ENCODE measurements at places on chromosomes 1 and 21.
A peak's percentile ranks its signal among the peaks of the same experiment; 100 is the strongest.

- DNase-seq = no peak
Measured at GRCh38 chr1:72724951-72725861, 442.9 kb upstream of the NEGR1 start.

- no peak for DNase-seq
Measured at GRCh38 chr1:70202173-70202758, 3.1 kb downstream of the LRRC40 start.

- DNase-seq = no peak
Measured at GRCh38 chr1:235888119-235888643, 21.5 kb upstream of the LYST start.

DNA sequence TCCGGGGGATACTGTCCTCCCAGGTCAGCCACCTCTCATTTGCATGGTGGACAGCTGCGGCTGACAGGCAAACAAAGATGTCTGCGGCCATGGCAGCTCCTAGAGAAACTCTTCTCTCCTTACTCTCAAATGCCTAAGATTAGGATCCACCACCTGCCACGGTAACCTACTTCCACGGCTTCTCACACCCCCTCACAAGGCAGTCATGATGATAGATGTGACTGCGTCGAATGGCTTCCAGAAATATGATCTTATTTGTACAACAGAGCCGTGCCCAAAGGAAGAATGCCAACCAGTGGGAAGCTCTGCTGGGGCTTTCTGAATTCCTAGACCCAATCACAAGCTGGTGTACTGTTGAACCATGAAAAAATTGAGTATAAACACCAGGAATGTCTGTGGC lies 73.4 kb downstream of the BACE2 start:
- DNase-seq = peak; percentile 33

DNA sequence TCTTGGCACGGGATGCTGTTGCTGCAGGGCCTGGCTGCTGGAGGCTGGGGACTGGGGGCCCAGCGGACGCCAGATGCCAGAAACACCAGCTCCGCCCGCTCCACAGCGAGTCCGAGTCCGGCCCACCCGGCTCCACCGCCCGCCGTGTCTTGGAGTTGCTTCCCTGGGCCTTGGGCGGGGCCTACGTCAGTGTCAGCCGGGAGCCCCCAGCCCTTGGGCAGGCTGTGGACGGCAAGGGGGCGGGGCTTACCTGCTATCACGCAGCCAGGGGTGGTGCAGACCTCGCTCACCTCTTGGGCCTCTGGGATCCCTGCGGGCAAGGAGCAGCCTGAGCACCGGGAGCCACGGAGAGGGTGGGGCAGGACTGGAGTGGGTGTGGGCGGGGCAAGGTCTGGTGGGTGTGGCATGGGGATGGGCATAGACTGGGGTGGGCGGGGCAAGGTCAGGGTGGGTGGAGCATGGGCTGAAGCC lies 21.8 kb downstream of the MMEL1 start:
- peak; percentile 92 for DNase-seq

- peak; percentile 79 for DNase-seq
Measured at GRCh38 chr21:42233067-42233961, 14.4 kb downstream of the ABCG1 start.

Data from NCI-H69 (cell line).